ENCODE measurements at places on chromosomes 3 and 15.

GRCh38 chr3:130963444-130963843 is 63.2 kb downstream of the ASTE1 start:
- no peaks in the 10 kb centered on the region for H3K36me3 ChIP-seq
- no peak overlapping the region for H3K4me3 ChIP-seq
- H3K4me1 ChIP-seq, result no peaks in the 10 kb centered on the region
- no peaks in the 10 kb centered on the region for H3K27me3 ChIP-seq
- DNase-seq, result no peak

DNA sequence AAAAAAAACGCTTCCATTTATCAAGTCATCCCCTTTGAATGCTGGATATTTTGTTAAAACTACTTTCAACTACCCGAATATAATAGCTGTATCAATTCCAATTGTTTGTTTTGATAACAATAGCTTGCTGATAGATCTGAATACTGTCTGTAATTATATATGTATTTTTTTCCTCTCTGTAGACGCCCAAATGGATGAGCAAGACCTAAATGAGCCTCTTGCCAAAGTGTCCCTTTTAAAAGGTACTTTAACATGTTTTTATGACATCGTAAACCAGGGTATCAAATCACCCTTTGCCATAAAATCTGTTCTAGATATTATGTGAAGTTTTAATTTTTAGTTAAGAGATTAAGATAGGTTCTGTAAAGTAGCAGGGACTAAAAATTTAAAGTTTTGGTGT is 111.5 kb upstream of the FLNB start:
- no peaks in the 10 kb centered on the region for H3K4me1 ChIP-seq
- no peak for DNase-seq
- no peak overlapping the region for H3K27ac ChIP-seq
- no peaks in the 10 kb centered on the region for H3K27me3 ChIP-seq
- H3K36me3 ChIP-seq, result no peaks in the 10 kb centered on the region

- no peaks in the 10 kb centered on the region for H3K27me3 ChIP-seq
- H3K27ac ChIP-seq, result no peak overlapping the region
- DNase-seq, result no peak
Observed at GRCh38 chr3:194346621-194347020, 4.5 kb downstream of the CPN2 start.

GRCh38 chr15:66124651-66125050 is 128.9 kb downstream of the MEGF11 start:
- H3K36me3 ChIP-seq, result no peaks in the 10 kb centered on the region
- no peaks in the 10 kb centered on the region for H3K4me1 ChIP-seq
- no peaks in the 10 kb centered on the region for H3K27me3 ChIP-seq
- H3K4me3 ChIP-seq, result no peak overlapping the region
- no peak for DNase-seq

DNA sequence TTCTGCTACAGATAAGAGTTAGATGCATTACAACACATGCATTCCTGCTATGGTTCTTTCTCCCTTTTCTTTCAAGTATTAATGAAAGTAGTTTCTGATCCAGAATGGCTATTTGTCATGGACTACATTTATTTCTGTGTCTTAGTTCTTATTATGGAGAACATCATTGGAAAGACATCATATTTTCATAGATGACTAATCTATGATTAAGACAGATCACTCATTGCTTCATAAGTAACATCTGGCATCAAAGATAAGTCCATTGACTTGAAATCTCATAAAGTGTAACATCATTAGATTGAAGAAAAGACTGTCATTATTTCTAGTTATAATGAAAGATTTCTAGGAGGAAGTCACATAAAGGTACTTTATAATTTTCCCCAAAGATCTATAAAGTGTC is 366.7 kb downstream of the NSUN3 start:
- H3K4me3 ChIP-seq, result no peak overlapping the region
- DNase-seq, result no peak
- H3K4me1 ChIP-seq, result no peaks in the 10 kb centered on the region

DNA sequence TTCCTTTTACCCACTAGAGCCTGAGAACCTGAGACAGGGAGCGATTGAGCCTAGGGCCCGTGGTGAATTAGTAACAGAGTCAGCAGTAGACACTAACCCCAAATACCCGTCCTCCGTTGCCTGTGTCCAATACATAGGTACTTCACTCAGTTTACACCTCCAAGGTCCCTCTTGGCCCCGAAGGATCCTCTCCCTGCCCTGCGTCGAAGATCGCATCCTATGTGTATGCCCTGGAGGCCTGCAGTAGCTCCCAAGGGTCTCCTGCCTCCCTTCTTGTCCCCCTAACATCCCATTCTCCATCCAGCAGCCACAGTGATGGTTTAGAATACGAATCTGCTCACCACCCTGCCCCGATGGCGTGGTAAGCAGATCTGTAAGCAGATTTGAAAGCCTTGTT is 67.0 kb downstream of the ISG20 start:
- no peak for DNase-seq
- H3K36me3 ChIP-seq, result no peaks in the 10 kb centered on the region
- H3K4me3 ChIP-seq, result no peak overlapping the region
- H3K27me3 ChIP-seq, result peaks cover 7% of the 10 kb centered on the region
- H3K4me1 ChIP-seq, result no peaks in the 10 kb centered on the region

DNA sequence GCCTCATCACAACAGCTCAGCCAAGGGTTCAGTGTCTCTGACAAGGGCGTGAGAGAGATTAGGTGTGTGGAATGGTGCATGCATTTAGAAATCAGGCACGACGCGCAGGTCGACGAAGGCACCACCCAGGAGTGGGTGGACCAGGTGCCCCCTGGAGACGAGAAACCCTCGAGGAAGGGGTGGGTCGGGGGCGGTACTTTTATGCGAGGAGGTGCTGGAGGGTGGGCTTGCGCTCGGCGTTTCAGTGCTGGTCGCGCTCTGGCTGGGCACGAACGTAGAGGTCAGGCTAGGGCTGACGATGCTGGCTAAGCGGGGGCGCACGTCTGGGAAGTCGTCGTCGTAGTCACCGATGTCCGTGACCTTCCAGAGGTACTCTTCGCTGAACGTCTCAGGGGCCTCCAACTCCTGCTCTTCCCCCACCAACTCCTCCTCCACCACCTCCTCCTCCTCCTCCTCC is 393 bp downstream of the ERICH6 start:
- peaks cover 3% of the 10 kb centered on the region for H3K4me1 ChIP-seq
- DNase-seq, result no peak
- no peaks in the 10 kb centered on the region for H3K36me3 ChIP-seq
- H3K27ac ChIP-seq, result no peak overlapping the region
- H3K4me3 ChIP-seq, result peak overlapping the region; percentile 13

DNA sequence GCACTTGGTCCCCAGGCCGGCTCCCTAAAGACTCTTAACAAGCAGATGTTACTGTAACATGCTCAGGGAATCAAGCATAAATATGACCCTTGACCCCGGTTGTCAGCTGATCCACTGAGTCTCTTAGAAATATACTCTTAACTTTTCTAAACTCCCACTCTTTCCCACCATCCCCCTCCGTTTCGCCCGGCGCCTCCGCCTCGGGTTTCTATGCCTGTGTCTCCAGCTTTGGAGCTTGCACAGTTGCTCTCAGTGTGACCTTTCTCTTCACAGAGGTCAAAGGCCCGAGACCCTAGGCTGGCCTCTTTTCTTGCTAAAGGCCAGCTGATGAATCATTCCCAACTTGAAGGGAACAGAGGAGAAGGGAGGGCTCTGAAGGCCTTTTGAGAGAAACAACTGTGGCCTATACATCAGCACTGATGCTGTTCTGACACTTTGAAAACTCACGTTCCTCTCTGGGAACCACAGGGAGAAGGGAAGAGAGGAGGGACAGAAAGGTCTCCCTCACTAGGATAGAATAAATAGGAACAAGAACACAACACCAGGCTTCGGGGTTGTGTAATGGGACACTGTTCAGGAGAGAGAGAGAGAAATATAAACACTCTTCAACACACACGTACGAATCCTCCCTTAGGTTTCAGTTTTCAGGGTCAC is 484.5 kb upstream of the NR2F2 start:
- no peaks in the 10 kb centered on the region for H3K36me3 ChIP-seq
- DNase-seq, result no peak
- H3K4me1 ChIP-seq, result no peaks in the 10 kb centered on the region

- H3K4me3 ChIP-seq, result no peak overlapping the region
- DNase-seq, result no peak
- no peak overlapping the region for H3K27ac ChIP-seq
- H3K36me3 ChIP-seq, result no peaks in the 10 kb centered on the region
- H3K4me1 ChIP-seq, result no peaks in the 10 kb centered on the region
Observed at GRCh38 chr3:30471066-30471465, 135.3 kb upstream of the TGFBR2 start.

GRCh38 chr3:48655606-48656005 is 7.1 kb downstream of the CELSR3 start:
- no peak for DNase-seq
- H3K4me3 ChIP-seq, result no peak overlapping the region
- H3K27ac ChIP-seq, result no peak overlapping the region
- no peaks in the 10 kb centered on the region for H3K27me3 ChIP-seq

DNA sequence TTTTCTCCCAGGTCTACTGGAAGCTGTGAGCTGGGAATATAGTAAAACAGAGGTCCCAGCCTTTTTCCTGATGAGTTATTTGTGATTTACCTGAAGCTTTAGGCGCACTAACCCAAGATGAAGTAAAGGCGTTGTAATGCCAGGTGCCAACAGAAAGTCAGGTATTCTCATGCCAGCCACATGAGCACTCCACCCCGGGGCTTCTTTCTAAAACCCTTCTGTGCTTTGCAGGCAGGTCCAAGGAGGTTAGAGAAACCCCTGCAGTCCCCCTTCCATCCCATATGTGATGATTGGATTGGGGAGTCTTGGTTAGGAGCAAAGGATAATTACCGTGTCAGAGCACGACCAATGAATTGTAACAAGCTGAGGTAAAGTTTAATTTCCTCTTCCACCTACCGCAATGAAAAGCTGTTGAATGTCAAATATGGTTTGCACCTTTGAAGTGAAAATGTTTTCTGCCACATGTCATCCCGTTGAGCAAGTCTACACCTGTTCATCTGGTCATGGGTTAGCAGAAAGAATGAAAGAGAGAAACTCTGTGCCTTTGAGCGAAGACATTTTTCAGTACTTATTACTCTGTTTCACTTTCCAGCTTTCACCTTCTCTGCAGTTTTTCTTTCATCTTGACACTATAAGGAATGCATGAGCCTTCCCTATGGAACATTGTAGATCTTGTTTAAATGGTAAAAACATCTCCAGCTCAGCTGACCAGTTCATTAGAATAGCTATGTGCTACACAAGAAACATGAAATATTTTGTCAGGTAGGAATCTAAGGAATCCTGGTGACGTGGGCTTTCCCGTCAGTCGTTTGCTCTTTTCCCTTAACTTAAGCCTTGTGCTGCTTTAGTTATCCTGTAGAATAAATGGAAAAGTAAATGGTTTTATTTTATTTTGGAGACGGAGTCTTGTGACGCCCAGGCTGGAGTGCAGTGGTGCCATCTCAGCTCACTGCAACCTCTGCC is 204.6 kb upstream of the IL12A start:
- no peak overlapping the region for H3K4me3 ChIP-seq
- peaks cover 5% of the 10 kb centered on the region for H3K4me1 ChIP-seq
- H3K27me3 ChIP-seq, result no peaks in the 10 kb centered on the region
- no peak overlapping the region for H3K27ac ChIP-seq

GRCh38 chr15:75153087-75153486 is 48.6 kb upstream of the C15orf39 start:
- H3K27ac ChIP-seq, result no peak overlapping the region
- H3K4me3 ChIP-seq, result no peak overlapping the region
- peak; percentile 55 for DNase-seq
- H3K4me1 ChIP-seq, result no peaks in the 10 kb centered on the region

GRCh38 chr15:76150513-76150912 is 90.7 kb downstream of the TMEM266 start:
- H3K27me3 ChIP-seq, result no peaks in the 10 kb centered on the region
- no peak overlapping the region for H3K27ac ChIP-seq
- no peak for DNase-seq
- no peaks in the 10 kb centered on the region for H3K36me3 ChIP-seq
- peaks cover 7% of the 10 kb centered on the region for H3K4me1 ChIP-seq

- H3K36me3 ChIP-seq, result no peaks in the 10 kb centered on the region
- no peaks in the 10 kb centered on the region for H3K4me1 ChIP-seq
- no peaks in the 10 kb centered on the region for H3K27me3 ChIP-seq
Observed at GRCh38 chr3:114299941-114300624, 6.3 kb downstream of the TIGIT start.

- H3K4me3 ChIP-seq, result no peak overlapping the region
- DNase-seq, result no peak
- no peaks in the 10 kb centered on the region for H3K27me3 ChIP-seq
- H3K4me1 ChIP-seq, result no peaks in the 10 kb centered on the region
- H3K36me3 ChIP-seq, result no peaks in the 10 kb centered on the region
Observed at GRCh38 chr3:190227064-190227463, 95.2 kb downstream of the CLDN1 start.

DNA sequence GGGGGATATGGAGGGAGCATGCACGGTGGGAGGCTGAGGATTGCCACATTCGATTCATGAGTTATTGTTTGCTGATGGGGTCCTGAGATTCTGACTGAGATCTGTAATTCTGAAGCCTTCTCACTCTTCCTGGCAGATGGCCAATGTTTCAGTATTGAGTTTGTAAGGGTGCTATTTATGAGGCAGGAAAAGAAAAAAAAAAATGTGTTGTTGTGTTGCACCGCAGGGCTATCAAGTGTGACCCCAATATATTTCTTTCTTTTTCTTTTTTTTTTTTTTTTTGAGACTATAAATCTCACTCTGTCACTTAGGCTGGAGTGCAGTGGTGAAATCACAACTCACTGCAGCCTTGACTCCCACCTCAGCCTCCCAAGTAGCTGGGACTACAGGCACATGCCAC is 3.2 kb upstream of the SENP2 start:
- H3K4me3 ChIP-seq, result no peak overlapping the region
- peaks cover 4% of the 10 kb centered on the region for H3K4me1 ChIP-seq
- DNase-seq, result no peak
- peak overlapping the region; percentile 60 for H3K27ac ChIP-seq

- no peaks in the 10 kb centered on the region for H3K27me3 ChIP-seq
- no peak overlapping the region for H3K4me3 ChIP-seq
- no peak overlapping the region for H3K27ac ChIP-seq
- no peak for DNase-seq
- H3K36me3 ChIP-seq, result no peaks in the 10 kb centered on the region
Observed at GRCh38 chr3:17828388-17828787, 86.0 kb upstream of the TBC1D5 start.

DNA sequence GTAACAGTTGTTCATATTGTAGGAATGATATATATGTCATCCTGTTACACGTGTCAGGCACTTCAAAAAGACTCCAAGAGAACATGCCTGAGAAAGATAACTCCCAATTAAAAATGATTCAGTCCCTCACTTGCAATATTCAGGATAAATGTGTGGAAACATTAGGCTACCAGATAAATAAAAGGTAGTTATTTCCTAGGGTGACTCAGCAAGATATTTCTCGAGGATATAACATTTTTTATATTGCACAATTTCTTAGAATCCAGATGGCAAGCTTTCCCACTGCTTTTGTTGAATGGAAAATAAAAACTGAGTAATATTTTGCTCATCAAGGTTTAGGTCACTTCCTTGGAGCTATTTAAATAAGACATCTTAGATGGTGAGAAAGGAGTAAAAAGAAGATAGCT is 181.4 kb downstream of the GAP43 start:
- H3K27ac ChIP-seq, result no peak overlapping the region
- H3K4me3 ChIP-seq, result no peak overlapping the region
- no peak for DNase-seq
- no peaks in the 10 kb centered on the region for H3K36me3 ChIP-seq

- H3K27me3 ChIP-seq, result no peaks in the 10 kb centered on the region
- H3K4me1 ChIP-seq, result no peaks in the 10 kb centered on the region
- no peak overlapping the region for H3K27ac ChIP-seq
- no peak for DNase-seq
- no peaks in the 10 kb centered on the region for H3K36me3 ChIP-seq
Observed at GRCh38 chr3:46427916-46428833, 21.1 kb downstream of the CCRL2 start.

GRCh38 chr3:132399054-132399929 is 18.0 kb upstream of the DNAJC13 start:
- H3K27ac ChIP-seq, result no peak overlapping the region
- DNase-seq, result peak; percentile 69
- H3K4me3 ChIP-seq, result no peak overlapping the region
- no peaks in the 10 kb centered on the region for H3K4me1 ChIP-seq
- H3K27me3 ChIP-seq, result no peaks in the 10 kb centered on the region

All from mesendoderm (in vitro differentiated cells).